ENCODE measurements at places on chromosomes 5 and 9.
A peak's percentile ranks its signal among the peaks of the same experiment; 100 is the strongest.

DNA sequence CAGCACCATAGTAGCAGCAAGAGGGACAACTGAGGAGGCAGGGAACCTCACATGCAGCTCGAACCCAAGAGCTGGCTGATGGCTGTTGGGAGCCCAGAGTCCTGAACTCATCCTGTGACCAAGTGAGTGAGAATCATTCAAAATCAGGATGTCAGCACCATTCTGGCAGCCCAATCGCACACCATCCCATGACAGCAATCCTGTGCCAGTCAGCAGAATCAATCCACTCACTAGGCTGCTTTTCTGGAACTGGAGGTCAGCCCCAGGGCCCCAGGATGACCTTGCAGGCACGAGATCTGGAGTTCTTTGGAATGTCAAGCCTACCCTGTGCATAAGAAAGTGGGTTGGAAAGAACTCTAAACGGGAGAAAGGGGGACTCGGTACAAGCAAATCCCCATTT, 67.8 kb upstream of the TAF11L2 start:
- no peak for DNase-seq

GRCh38 chr5:181204826-181205760, at the start of gene TRIM7:
Gene TRIM7, minus strand, starts transcription at chr5:181205196. Its CDS starts 86 bp downstream, at chr5:181205110.
- DNase-seq: no peak

DNA sequence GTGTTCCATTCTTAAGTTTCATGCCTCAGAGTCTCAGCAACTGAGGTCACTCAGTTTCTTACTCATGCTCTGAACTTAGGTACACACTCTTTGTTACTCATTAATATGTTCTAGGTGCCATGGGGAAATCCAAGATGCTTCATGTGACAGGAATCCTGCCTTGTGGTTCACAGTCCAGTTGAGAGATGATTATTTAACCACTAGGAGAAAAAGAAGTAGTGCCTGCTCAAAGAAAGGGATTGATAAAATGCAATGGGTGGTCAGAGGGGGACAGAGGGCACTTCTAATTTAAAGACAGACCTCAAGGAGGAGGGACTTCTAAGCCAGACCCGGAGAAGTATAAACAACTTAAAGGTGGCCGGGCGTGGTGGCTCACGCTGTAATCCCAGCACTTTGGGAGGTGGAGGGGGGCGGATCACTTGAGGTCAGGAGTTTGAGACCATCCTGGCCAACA, 69.0 kb downstream of the UGCG start:
- no peak for DNase-seq

DNA sequence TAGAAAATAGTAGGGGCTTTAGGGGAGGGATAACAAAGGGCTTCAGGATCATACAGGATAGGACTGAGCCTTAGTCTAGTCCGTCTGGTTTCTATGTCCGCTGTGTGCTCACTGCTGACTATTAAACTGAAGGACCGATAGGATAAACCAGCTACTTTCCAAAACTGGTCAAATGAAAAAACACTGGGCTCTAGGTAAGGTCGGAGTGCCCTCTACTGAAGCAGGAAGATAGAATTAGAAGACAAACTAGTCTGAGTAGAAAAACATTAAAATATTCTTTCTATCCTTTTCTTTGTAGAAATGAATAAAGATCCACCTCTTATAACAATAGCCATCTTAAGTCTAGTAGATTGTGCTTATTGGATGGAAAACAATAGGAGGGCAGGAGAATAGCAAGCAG, 133.6 kb downstream of the CEMIP2 start:
- DNase-seq: no peak

DNA sequence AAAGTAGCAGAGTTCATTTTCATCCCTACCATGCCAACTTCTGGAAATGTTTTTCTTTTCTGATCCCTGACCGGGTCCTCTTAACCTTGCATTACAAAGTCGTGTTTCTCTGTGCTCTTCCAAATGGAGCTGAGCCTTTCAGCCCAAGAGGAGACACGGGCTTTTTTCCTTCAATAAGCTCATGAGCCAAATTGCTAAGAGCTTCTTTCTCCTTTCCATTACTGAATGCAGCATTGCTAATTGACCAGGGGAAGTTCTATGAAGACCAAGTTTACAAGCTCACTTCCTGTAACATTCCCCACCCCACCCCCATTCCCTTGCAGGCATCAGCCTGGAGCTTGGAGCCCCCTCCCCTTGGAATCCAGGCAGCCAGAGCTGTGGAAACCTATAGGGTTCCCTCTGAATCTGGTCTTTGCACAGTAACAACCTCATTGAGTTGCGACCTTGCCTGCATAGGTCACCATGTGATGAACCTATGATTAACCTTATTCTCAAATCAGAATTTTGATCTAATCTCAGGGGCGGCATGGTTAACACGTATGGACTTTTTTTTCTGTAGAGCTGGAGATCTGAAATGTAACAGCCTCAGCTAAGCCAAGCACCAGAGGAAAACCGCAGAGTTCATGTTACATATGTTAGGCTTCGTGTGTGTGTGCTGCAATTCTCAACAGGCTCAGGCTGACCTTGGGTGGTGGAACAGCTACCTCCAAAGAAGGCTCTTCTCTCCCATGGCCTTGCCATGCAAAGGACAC, 395.7 kb upstream of the ZNF462 start:
- peak; percentile 54 for DNase-seq

DNA sequence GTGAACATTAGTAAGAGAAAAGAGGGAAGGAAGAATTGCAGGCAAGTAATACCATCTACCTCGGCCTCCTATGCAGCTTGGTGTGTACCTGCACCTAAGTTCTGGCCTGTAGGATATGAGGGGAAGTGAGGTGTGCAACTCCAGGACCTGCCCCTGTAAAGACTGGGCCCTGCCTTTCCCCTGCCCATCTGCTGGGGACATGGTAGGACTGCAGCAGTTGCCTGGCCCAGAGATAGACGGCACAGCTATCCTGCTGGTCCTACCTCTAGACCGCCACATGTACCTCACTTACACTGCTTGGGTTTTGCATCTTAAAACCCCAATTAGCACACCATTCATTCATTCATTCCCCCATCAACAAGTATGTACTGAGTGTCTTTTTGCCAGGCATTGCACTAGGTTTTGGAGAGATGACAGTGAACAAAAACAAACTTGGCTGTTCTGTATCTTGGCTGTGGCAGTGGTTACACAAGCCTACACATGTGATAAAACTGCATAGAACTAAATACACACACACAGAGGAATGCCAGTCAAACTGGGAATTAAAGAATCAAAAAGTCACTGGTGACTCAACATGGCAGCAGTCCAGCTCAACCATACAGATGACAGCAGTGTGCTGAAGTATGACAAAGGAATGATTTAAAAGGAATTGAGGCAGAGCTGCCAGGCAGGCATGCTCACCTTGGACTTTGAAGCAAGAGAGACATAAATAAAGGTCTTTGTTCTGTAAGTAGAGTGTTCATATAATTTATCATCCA, 23.3 kb upstream of the MGAT1 start:
- no peak for DNase-seq

DNA sequence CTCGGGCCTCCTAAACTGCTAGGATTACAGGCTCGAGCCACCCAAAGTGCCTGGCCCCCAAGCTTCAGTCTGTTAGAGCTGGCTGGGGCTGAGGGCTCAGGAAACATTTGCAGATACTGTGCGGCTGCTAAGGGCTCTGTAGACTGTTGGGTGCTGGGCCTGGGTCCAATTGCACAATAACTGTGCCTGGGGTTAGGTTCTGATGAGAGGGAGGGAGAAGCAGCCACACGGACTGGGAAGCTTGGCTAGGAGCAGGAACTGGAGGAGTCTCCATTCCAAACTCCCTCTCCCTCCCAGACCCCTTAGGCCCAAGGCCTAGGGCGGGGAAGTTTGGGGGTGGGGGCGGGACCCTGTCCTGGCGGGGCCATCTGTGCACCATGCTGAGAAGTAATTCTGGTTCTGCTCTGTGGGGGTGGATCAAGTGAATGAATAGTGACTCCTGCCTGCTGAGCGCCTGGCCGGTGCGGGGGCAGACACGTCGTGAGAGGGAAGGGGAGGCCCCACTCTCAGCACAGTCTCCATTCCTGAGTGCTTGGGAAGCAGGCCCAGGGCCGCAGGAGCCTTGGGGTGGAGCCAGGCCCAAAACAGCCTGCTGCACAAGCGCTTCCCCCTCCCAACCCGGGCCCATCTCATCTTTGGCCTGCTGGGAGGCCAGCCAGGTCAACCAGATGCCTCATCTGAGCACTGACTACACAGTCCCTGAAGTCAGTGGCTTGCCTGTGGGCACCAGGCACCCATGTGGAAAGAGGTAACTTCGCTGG, 1.5 kb downstream of the ASS1 start:
- DNase-seq: no peak

- DNase-seq: no peak
These were observed 19.8 kb downstream of the SLC31A1 start for GRCh38 chr9:113241161-113241560.

GRCh38 chr5:14190194-14191164, 47.3 kb downstream of the TRIO start:
- no peak for DNase-seq

GRCh38 chr5:78638423-78638822, 10.1 kb downstream of the LHFPL2 start:
- no peak for DNase-seq

Measured in iPS DF 6.9 (cell line).